NCI-H1436 (cell line): ENCODE measurements at places on chromosomes 6 and 20.

- no peak for DNase-seq
These were observed 72.4 kb downstream of the ADGRG6 start for GRCh38 chr6:142374091-142374770.

- DNase-seq, result no peak
These were observed 54.8 kb downstream of the TNFRSF21 start for GRCh38 chr6:47254906-47255305.

GRCh38 chr6:90586546-90586835, 381 bp downstream of the MAP3K7 start:
- no peak for DNase-seq

DNA sequence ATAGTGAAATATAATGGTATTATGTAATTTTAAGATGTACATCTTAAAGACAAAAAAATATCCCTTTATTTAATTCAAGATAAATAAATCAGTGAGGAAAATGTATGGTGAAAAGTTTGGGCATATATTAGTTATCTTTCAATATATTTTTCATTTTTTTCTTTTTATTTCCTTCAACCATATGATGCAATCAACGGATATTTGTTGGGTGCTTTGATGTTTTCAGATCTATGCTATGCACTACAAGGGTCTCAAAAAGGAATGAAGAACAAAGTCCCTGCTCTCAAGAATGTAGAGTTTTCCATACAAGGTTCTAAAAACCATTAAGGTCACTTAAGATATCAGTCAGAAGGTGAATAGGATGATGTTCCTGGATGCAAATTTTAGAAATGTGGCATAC, 258.0 kb downstream of the KHDC1L start:
- no peak for DNase-seq

- no peak for DNase-seq
These were observed 95.6 kb downstream of the SNX5 start for GRCh38 chr20:17872959-17873358.

DNA sequence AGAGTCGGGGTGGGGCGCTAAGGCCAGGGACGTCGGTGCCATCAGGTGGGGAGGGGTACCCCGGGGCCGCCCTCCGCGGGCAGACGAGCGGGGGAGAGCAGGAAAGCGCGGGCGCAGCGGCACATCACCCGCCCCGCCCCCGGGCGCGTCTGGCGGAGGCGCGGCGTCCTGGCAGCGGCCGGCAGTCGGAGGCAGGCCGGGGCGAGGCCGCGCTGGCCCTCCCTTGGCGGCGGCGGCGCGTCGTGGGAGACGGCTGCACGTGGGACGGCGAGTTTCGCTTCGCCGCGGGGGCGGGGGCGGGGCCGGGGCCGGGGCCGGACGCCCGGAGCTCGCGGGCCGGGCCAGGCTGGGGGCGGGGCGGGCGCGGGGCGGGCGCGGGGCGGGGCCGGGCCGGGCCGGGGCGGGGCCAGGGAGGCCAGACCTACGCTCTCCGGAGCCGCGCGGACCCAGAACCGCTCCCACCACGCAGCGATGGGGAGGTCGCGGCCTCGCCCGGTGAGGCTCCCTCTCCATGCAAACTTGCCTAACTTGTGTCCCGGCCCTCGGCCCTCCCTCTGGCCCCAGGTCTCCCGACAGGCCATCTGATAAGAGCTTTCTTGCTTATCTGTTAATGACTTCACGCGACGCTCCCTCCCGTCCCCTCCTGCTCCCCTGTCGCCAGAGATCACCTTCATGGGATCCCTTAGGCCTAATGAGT, 12.5 kb downstream of the ITPR3 start:
- peak; percentile 8 for DNase-seq

DNA sequence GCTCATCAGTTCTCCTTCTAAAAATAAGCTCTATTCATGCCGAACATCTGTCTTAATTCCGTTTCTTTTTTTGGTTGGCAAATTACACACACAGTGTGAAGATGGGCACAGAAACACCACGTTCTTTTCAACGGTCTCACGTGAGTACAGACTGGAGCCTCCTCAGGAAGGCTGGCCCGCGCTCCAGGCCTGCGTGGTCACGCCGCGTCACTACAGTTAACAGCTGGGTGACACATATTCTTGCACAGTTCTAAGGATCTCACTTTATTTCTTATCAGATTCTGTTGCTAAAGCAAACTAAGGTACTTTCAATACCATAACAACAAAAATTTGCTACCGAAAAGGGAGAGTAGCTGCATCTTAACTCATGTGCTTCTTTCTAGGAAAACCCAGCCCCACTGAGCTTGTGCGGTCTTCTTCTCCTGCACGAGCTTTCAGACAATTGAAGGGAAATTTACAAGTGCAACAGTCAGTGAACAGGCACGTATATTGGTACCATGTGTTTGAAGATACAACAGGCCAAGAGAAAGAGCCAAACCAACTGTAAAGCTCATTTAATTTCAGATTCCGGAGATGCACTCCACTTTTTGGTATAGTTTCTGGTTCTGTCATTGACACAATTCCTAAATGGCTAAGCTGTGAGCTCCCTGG, 55.6 kb upstream of the MPC1 start:
- no peak for DNase-seq

DNA sequence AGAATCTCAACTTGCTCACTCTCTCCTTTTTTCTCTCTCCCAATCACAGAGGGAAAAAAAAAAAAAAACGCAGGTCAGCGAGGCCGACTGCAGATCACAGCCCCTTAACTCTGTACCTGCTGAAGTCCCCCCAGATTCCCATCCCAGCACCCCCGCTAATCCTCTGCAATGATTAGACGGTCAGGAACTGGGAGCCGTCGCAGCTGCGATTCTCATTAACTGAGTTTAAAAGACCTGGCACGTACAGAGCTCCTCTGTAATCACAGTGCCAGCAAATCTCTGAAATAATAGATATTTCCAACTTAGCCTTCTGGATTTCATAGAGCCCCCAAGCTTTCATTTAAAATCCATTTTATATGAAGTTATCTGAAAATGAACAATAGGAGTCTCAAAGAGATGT, 84.4 kb downstream of the ANKRD60 start:
- no peak for DNase-seq

- DNase-seq, result no peak
These were observed 61.9 kb downstream of the TOX2 start for GRCh38 chr20:43976547-43976946.

- DNase-seq, result no peak
These were observed 9.6 kb downstream of the MOXD1 start for GRCh38 chr6:132391391-132392269.
